ENCODE measurements at places on chromosomes 1 and 21.

GRCh38 chr1:86567341-86567740 lies 20.5 kb downstream of the CLCA4 start:
- no peak for DNase-seq

GRCh38 chr1:64745181-64745985 lies 508 bp downstream of the RAVER2 start:
- DNase-seq = peak; percentile 15

- no peak for DNase-seq
Measured at GRCh38 chr1:160540859-160541233, 17.8 kb upstream of the SLAMF6 start.

DNA sequence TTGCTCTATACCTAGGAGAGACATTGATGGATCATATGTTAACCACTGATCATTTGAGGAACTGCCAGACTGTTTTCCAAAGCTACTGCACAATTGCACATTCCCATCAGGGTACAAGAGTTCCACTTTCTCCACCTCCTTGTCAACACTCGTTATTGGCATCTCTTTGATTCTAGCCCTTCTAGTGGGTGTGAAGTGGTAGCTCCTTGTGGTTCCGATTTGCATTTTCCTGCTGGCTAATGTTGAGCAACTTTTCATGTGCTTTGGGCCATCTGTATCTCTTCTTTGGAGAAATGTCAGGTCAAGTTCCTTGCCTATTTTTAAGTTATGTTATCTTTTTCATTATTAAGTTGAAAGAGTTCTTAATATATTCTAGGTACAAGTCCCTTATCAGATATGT lies 90.1 kb downstream of the DMRTB1 start:
- no peak for DNase-seq

GRCh38 chr1:247156787-247157232 lies 15.0 kb downstream of the ZNF124 start:
- DNase-seq = no peak

- peak; percentile 16 for DNase-seq
Measured at GRCh38 chr1:18302788-18303413, 177.8 kb upstream of the KLHDC7A start.

GRCh38 chr1:211625040-211625439 lies 46.1 kb upstream of the SLC30A1 start:
- DNase-seq = no peak

DNA sequence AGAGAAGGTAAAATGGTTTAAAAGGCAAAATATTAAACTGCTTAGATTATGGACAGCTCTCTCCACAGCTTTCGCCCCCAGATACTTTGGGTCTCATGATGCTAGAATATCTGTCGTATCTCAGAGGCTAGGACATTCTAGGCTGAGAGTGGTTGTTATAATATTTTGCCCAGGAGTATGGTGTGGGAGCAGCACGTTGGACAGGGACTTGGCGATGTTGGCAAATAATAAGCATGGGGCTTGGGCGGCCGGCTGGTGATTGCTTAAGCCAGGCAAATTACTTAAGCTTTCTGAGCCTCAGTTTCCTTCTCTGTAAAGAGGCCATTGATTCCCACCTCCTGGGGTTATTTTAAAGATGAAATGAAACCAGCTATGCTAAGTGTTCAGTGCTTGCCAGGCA lies 133.2 kb downstream of the ROR1 start:
- DNase-seq = no peak

- DNase-seq = peak; percentile 66
Measured at GRCh38 chr21:43865540-43866259, 677 bp downstream of the AGPAT3 start.

GRCh38 chr1:162159515-162159914 lies 90.0 kb downstream of the NOS1AP start:
- DNase-seq = no peak

GRCh38 chr1:223700942-223701637 lies 11.2 kb upstream of the CAPN2 start:
- DNase-seq = peak; percentile 58

All from stimulated activated CD4-positive, alpha-beta T cell treated with anti-CD3 and anti-CD28 coated beads, Interleukin-15, amount 100 ng/mL, for 24 hours (primary cell).